ENCODE measurements at places on chromosomes 12 and 14. TPM values are rescaled to one million over a fixed set of nuclear protein-coding genes. Genes with fewer than 3 reads are reported as not detected.

GRCh38 chr12:6638305-6638704, 2.5 kb upstream of the LPAR5 start:
- no peak for DNase-seq

GRCh38 chr14:99029145-99029915, 242.7 kb downstream of the BCL11B start:
- no peak for DNase-seq

DNA sequence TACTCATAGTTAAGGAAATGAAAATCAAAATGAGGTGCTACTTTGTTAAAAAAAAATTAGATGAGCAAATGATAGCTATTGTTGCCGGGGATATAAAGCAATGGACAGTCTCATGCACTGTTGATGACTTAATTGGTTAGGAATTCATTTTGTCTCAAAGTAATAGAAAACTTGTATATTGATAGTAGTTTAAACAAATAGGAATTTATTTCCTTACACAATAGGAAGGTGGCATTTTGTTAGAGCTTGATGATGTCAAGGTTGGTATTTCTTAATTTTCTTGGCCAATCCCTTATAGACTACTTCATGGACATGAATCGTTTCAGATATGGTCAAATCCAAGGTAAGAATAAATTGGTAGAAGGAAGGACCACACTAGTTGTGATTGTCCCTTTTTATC, 7.8 kb downstream of the PRPF39 start:
- DNase-seq = no peak

DNA sequence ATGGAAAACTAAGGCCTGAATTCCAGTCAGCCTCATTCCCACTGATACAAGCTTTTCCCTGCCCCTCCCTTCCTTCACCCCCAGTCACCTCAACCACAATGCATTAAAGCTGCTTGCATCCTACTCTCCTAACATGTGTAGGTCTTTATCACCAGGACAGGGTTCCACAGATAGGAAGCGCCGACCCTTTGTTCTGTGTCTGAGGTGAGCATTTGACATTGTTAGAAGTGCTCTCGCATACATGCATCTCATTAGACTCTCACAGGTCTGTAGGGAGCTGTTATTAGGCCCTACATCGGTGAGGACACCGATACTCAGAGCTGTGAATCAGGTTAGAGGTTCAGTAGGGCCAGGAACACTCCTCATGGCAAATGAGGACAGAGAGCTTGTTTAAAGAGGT, 13.2 kb upstream of the EDDM3A start:
- no peak for DNase-seq

- no peak for DNase-seq
Measured at GRCh38 chr14:99245564-99246511, 26.2 kb downstream of the BCL11B start.

GRCh38 chr12:55392032-55392795, 8.1 kb upstream of the OR6C65 start:
- no peak for DNase-seq

Gene COCH
- polyA plus RNA-seq = 9.9 TPM

Gene KRT73
- polyA plus RNA-seq = not detected

Gene PCBP2
- polyA plus RNA-seq = 368 TPM

Gene RASAL1
- polyA plus RNA-seq = not detected

Gene C12orf60
- 0.87 TPM for polyA plus RNA-seq

All from SK-N-SH (cell line).